Upper lobe of left lung (tissue), 6 donors: ENCODE measurements at places on chromosomes 6 and 20.

DNA sequence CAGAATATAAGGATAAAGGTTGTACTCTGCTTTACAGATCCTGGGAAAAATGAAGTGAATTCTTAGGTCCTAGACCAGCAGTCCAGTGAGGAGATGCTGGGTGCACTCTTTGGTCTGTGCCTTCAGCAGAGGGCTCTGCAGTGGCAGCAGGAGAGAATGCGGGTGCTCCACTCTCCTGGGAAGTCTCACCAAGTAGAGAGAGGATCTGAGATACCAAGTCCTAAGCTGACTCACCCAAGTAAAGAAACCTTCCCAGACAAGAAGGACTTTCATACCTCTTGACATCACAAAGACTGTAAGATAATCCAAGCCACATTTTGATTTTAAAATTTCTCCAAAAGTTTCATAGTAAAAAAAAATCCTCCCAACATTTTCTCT lies 116.9 kb upstream of the EMILIN3 start:
- no peaks in the 10 kb centered on the region for H3K27me3 ChIP-seq
- DNase-seq: no peak
- H3K4me3 ChIP-seq: no peak overlapping the region

DNA sequence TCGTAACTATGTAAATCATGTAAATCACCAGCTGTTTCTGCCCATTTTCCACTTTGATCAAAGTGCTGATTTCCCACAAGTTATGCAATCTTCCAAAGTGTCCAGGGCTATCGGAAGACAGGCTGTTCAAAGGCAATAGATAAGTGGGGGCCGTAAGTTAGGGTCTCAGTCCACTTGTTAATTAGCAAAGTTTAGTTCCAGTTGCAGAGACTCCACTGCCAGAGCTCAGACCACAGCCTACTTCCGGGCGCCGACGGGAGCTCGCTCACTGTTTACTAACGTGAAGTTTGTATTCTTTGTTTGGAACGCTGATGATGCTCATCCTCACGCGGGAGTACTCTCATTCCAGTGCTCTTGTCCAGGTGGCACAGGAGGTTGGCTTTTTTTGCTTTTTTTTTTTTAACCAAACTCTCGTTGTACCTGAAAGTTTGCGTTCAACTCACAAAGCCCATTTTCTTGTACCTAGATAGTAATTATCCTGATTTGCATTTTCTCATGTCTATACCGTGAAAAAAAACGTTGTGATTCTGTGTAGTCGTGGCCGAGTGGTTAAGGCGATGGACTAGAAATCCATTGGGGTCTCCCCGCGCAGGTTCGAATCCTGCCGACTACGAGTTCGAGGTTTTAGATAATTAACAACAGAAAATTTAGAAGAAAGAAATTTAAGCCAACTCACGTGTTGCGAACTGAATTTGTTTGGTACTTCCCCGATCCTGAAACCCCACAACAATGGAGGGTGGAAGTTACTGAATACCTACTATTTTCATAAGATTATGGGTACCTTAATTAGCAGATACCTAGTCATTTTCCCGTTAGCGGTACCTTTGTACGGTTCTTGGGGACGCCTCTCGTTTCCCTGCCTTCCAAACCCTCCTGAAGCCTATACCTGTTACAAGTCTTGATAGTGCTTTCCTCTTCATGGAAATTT lies 29.9 kb upstream of the ZNF184 start:
- no peaks in the 10 kb centered on the region for H3K36me3 ChIP-seq
- H3K4me1 ChIP-seq: peaks cover 8% of the 10 kb centered on the region
- H3K27ac ChIP-seq: no peak overlapping the region
- H3K27me3 ChIP-seq: no peaks in the 10 kb centered on the region
- DNase-seq: no peak
- H3K4me3 ChIP-seq: peak overlapping the region; percentile 38

GRCh38 chr6:142848156-142848555 lies 96.8 kb downstream of the HIVEP2 start:
- H3K4me1 ChIP-seq: peaks cover 37% of the 10 kb centered on the region
- no peak overlapping the region for H3K27ac ChIP-seq
- no peaks in the 10 kb centered on the region for H3K36me3 ChIP-seq
- no peak overlapping the region for H3K4me3 ChIP-seq
- no peak for DNase-seq

DNA sequence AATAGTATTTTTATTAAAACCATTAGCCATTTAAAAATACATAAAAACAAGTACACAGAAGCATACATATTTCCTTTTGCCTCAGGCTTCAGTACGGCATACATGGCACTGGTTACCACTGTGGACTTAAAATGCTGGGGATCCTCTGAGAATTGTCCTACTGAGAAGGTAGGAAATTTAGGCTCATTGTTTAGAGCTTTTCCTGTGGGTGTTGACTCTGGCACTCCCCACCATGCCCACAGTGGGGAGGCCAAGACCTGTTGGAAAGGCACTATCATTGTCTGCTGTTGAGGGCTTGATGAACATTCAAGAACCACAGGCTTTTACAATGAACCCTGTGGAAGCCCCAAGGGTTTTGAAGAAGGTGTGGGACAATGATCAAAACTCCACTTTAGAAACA lies 473.4 kb downstream of the BTBD3 start:
- H3K4me1 ChIP-seq: no peaks in the 10 kb centered on the region
- H3K27ac ChIP-seq: no peak overlapping the region
- no peaks in the 10 kb centered on the region for H3K36me3 ChIP-seq
- no peak for DNase-seq
- no peaks in the 10 kb centered on the region for H3K27me3 ChIP-seq

GRCh38 chr6:26363882-26364701 lies 906 bp upstream of the BTN3A2 start:
- no peak for DNase-seq
- no peaks in the 10 kb centered on the region for H3K27me3 ChIP-seq

- DNase-seq: no peak
- no peak overlapping the region for H3K27ac ChIP-seq
- no peaks in the 10 kb centered on the region for H3K27me3 ChIP-seq
Observed at GRCh38 chr20:18496042-18496441, 983 bp downstream of the RBBP9 start.

GRCh38 chr6:150887978-150888563 lies 22.6 kb downstream of the MTHFD1L start:
- H3K27ac ChIP-seq: no peak overlapping the region
- H3K4me3 ChIP-seq: no peak overlapping the region
- H3K27me3 ChIP-seq: no peaks in the 10 kb centered on the region
- H3K4me1 ChIP-seq: no peaks in the 10 kb centered on the region

DNA sequence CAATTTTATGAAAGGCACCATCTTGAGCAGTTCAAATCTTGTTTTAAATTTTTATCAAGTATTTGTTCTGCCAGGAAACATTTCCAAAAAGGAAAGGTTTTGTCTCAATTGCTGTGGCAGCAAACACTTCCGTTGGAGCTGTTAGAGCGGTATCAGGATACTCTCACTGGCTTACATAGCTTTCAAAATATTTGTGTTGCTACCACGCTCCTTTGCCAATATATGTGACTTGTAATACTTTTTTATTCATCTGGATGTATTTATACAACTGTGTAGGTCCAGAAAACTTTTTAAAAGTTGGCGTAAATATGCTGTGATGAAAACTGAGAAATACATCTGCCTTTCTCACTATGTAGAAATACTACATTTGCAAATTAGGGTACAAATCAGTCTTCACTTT lies 37.8 kb upstream of the NHSL1 start:
- no peaks in the 10 kb centered on the region for H3K36me3 ChIP-seq
- peaks cover 47% of the 10 kb centered on the region for H3K4me1 ChIP-seq
- no peak overlapping the region for H3K27ac ChIP-seq

- H3K36me3 ChIP-seq: no peaks in the 10 kb centered on the region
- no peak overlapping the region for H3K27ac ChIP-seq
- H3K4me1 ChIP-seq: no peaks in the 10 kb centered on the region
- no peaks in the 10 kb centered on the region for H3K27me3 ChIP-seq
- no peak for DNase-seq
- H3K4me3 ChIP-seq: no peak overlapping the region
Observed at GRCh38 chr6:127844529-127844928, 56.3 kb downstream of the THEMIS start.

- H3K27me3 ChIP-seq: no peaks in the 10 kb centered on the region
- H3K36me3 ChIP-seq: no peaks in the 10 kb centered on the region
- H3K4me3 ChIP-seq: no peak overlapping the region
- H3K4me1 ChIP-seq: no peaks in the 10 kb centered on the region
- DNase-seq: no peak
Observed at GRCh38 chr20:15297059-15297875, 959.9 kb upstream of the FLRT3 start.

DNA sequence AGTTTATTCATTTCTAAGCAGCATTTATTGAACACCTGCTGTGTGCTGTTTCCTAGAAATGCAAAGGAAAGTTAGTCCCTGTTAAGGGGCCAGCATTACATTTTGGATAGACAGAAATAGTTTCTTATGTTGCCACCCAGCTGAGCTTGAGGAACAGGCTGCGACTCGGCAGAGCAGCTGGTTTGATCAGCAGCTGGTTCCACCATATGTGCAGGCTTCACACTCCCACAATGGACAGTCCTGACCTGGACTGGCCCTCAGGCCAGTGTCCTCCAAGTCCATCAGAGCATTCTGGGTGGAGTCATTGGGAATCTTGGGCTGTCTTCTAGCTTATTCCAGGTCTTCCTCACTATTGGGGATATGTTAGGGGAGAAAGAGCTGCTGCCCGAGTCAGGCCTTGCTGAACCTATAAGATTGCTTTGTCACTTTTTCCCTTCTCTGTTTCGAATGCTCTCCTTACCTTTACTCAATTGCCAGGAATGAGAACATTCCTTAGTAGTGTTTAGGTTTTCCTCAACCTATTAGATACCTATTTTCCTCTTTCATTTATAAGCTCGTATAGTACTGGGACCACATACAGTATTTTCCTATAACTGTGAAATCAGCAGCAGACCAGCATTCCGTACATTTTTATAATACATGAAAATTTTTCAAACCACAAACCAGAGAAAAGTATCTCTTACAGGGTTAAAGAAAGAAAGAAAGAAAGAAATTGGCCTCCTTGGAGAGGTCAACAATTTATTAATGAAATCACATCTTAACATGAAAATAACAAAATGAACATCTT lies 203.0 kb downstream of the FARS2 start:
- no peaks in the 10 kb centered on the region for H3K36me3 ChIP-seq
- no peak overlapping the region for H3K27ac ChIP-seq
- no peaks in the 10 kb centered on the region for H3K27me3 ChIP-seq
- no peak for DNase-seq
- no peaks in the 10 kb centered on the region for H3K4me1 ChIP-seq

- no peak overlapping the region for H3K4me3 ChIP-seq
- no peaks in the 10 kb centered on the region for H3K36me3 ChIP-seq
- H3K27me3 ChIP-seq: no peaks in the 10 kb centered on the region
- H3K27ac ChIP-seq: no peak overlapping the region
- H3K4me1 ChIP-seq: peaks cover 4% of the 10 kb centered on the region
Observed at GRCh38 chr6:45610832-45611231, 233.1 kb upstream of the SUPT3H start.

GRCh38 chr20:24116611-24117010 lies 128.0 kb upstream of the GGTLC1 start:
- H3K27ac ChIP-seq: no peak overlapping the region
- no peaks in the 10 kb centered on the region for H3K27me3 ChIP-seq
- H3K36me3 ChIP-seq: no peaks in the 10 kb centered on the region
- DNase-seq: no peak
- no peak overlapping the region for H3K4me3 ChIP-seq
